Stimulated activated CD8-positive, alpha-beta memory T cell treated with anti-CD3 and anti-CD28 coated beads, Interleukin-4, amount 100 ng/mL, for 4 hours (primary cell): ENCODE measurements at places on chromosomes 1 and 21.

GRCh38 chr1:97277891-97278654, 556.5 kb downstream of the PTBP2 start:
- DNase-seq, result no peak

DNA sequence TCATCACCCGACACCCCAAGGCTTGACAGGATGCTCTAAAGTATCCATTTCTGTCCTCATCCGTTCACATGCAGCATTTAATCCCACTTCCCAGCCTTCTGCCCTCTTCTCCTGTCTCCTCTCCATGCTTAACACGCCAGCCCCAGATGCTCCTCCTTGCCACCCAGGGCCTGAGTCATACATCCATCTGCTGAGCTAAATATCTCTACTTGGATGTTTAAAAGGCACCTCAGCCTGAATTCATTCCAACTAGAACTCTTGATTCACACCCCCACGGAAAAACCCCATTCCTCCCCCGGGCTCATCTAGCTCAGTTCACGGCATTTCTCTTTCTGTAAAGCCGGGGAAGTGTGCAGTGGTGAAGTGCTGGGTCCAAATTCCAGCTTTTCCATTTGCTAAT, 27.7 kb downstream of the TEX35 start:
- no peak for DNase-seq

GRCh38 chr1:119594376-119594775, 53.7 kb downstream of the ZNF697 start:
- no peak for DNase-seq

- no peak for DNase-seq
These were observed 147.3 kb downstream of the HS2ST1 start for GRCh38 chr1:87061742-87062156.

- DNase-seq, result no peak
These were observed 113.1 kb upstream of the BMP8A start for GRCh38 chr1:39378377-39378776.
